ENCODE measurements at places on chromosomes 5 and 9.

DNA sequence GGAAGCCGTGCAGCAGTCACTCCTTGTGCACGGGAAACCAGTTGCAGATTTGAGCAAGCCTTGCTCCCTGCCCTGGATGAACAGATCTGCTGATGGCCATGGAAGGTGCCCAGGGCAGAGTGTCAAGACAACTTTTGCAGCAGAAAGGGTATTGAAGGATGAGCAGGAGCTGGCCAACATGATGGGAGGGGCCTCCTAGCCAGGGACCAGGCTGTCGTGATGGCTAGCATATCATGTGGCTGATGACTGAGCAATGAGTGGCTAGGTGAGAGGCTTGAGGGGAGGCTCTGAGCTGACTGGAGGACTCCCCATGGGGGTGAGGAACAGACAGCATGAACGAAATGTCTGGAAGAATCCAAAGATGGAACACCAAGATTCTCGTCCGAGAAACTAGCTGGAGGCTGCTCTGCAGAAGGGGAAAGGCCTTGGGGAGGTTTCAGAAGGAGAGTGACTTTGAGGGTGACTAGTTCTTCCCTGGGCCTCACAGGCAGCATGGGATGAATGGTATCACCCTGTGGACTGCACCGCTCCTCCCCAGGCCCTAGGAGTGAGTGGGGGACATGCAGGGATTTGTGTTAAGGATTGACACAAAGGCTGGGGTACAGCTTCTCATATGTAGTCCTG lies 18.5 kb downstream of the PPARGC1B start:
- DNase-seq: no peak

DNA sequence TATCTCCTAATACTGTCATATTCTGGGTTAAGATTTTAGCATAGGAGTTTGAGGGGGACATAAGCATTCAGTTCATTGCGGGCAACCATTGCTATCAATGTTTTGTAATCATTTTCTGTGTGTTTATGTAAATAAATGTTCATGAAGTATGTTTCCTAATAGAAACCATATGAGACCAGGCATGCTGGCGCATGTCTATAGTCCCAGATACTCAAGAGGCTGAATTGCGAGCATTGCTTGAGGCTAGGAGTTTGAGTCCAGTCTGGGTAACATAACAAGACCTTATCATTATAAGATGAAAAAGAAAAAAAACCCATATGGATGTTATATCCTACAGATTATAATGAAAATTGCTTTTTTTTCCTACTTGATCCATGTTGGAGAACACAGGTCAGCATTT lies 91.2 kb downstream of the F2RL2 start:
- DNase-seq: no peak

- no peak for DNase-seq
These were observed 140.8 kb downstream of the PRR16 start for GRCh38 chr5:120604884-120605283.

DNA sequence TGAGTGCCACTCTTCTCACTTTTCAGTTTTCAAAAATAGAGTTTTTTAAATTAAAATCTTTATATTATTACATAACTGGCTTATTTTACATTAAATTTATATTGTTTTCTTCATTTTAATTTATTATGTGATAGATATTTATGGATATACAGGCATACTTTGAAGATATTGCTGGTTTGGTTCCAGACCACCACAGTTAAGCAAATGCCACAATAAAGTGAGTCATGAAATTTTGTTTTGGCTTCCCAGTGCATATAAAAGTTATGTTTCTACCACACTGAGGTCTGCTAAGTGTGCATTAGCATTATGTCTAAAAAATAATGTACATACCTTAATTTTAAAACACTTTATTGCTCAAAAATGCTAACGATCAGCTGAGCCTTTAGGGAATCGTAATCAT lies 47.4 kb downstream of the NDUFS4 start:
- no peak for DNase-seq

DNA sequence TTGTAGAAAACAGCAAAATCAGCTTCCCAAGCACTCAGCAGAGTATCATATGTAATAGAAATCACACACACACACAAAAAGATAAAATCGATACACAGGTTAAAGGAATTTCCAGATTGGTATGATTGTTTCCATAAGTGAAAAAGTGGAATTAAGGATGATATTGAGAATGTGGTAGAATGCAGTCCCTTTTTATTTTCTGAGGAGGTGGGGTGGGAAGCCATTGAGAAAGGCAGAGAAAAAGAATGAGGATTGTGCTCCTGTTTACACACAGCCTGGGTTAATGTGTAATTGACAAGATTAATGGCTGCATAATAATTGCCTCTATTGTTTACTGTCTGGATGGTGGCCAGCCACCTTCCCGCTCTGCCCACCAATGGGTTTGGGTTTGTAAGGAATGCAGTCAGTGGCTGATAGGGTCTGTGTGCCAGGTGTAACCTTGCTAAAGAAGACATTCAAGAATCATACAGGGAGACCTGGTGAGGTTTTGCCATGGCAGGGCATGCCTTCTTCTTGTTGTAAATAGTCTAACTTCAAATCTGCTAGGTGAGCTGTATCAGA lies 177.2 kb upstream of the MAP3K1 start:
- no peak for DNase-seq

DNA sequence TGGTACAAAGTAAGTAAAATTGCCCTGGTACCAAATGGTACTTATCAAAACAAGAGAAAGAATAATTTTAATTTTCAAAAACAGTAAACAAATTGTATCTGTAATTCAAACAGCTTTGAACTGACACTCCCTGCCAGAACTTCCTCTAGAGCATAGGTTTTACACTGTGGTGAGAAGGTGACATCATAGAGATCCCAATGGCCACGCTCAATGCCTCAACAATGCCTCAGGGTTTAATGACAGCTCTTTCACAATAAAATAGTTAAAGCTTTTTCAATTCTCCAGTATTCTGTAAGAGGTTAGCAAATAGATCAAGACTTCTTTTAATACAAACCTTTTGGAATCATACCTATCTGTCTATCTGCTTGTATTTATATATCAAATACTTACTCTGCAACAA lies 437.1 kb downstream of the PRR16 start:
- DNase-seq: no peak

DNA sequence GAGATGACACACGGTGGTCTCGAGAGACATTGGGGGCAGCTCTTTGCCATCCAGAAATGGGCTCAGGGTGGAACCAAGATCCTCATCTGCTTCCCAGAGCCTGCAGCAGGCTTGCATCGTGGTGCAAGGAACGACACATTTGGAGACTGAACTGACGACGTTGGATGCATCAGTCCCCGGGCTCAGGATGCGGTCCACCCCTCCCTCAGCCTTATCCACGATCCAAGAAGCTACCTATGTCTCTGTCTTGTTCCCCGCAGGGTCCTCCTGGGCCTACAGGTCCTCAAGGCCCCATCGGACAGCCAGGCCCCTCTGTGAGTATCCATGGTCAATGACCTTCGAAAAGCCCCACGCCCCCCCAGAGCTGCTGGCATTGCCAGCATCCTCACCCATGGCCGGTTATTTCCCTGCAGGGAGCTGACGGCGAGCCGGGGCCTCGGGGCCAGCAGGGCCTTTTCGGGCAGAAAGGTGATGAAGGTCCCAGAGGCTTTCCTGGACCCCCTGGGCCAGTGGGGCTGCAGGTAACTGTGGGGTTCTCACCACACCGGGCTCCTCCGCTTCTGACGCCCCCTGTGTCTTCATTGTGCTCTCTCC lies 69.4 kb upstream of the FCN2 start:
- DNase-seq: no peak

DNA sequence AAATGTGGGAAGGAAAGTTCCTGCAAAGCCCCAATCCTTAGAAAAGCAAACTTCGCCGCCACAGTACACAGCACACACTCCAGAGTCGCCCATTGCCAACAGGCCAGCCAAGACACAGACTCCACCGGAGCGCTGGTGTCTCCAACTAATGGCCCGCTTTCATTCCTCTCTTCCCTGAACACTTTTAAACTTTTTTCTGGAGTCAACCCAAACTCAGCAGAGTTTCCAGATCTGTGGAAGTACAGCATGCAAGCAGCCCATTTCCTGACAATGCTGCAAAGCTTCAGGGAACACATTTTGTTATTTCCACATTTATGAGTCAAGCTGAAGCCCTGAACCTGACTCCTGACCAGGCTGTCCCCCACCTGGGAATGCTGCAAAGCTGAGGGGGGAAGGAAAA lies 351.9 kb downstream of the NFIB start:
- no peak for DNase-seq

DNA sequence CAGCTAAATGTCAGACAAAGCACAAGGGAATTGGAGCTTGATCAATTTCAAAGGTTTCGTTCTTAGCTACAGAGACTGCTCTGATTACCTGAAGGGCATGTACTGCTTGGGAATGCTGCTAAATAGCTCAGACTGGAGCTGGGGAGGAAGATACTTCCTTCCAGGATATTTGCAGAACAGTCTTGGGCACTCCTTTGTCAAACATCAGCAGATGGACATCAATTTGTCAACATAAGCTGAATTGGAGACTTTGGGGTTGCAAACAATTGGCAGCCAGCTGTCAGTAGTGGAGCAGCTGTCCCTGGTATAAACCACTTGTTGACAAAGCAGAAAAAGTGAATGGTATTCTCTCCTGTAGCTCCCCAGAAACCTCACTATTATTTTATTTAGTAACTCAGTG lies 182.0 kb downstream of the CCDC192 start:
- DNase-seq: no peak

DNA sequence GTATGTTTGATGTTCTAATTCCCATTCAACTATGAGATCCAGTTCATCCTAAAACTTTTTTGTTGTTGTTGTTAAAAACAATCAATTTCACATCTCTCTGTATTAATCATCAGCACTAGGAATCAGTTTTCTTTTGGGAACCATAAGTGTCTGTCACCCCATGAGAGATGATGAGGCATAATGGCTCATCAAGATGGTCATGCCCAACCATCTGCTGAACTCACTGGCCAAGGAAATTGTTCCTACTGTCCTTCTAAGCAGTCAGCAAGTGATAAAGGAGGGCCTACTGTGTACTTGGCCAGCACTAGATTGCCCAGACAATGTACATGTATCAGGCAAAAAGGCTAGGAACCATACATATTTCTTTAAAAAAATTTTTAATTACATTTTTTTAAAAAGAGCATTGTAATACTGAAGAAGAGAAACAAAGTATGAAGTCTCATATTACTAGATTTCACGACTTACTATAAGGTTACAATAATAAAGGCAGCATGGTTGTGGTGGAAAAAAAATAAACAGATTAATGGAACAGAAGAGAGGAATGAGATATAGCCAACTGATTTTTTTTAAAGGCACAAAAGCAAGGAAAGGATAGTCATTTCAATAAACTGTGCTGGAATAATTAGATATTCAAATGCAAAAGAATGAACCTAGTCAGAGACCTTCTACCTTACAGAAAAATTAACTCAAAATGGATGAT lies 458.3 kb downstream of the SPOCK1 start:
- no peak for DNase-seq

DNA sequence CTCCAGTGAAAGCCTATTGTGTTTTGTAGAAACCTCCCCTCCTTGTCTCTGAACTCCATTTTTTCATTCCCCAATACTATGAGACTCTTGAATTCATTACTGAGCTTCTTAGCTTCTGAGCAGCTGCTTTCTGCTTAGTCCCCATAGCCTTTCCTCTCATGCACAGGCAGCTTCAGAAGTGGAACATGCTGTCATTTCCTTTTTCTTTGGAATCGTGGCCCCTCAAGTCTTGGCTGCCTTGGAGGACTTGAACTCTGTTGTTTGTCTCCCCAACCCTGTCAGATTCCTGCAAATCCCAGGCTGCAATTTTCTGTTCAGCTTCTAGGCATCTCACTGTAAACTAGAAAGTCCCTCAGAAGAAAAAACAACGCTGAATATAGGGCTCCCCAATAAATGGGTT lies 268.5 kb downstream of the ARRDC3 start:
- no peak for DNase-seq

DNA sequence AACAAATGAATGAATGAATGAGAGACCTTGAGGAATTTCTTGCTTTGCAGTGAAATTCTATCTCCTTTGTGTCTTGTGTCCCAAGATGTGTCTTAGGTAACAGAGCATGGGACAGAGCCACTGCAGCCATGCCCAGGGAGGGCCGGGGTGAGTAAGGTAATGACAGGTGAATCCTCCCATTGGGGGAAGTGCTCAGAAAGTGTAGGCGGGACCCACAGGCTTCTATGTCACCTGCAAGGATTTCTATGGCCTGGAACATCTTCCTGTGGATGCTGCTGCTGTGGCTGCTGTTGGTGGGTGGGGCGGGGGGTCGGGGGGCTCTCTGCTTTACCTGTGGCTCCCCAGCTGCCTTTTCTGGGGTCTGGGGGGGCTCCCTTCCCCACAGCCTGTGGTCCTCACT lies 133.6 kb upstream of the IER5L start:
- no peak for DNase-seq

DNA sequence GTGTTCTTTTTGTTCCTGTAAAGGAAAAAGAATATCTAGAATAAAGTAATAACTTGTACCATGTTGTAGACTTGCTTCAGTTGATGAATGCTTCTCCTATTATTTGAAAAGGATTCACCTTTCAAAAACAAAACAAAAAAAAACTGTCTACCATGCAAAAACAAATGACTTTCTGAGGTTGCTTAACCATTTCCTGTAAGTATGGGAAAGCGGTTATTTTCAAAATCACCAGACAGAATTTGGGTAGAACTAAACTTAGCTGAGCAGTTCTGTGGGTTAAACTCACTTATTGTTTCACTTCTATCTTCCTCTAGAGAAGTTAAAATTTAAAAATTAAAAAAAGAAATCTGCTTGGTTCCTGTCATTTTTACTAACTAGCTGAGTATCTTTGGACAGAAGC lies 25.2 kb downstream of the LNPEP start:
- DNase-seq: no peak

- no peak for DNase-seq
These were observed 381.1 kb downstream of the ZNF608 start for GRCh38 chr5:124365361-124365801.

DNA sequence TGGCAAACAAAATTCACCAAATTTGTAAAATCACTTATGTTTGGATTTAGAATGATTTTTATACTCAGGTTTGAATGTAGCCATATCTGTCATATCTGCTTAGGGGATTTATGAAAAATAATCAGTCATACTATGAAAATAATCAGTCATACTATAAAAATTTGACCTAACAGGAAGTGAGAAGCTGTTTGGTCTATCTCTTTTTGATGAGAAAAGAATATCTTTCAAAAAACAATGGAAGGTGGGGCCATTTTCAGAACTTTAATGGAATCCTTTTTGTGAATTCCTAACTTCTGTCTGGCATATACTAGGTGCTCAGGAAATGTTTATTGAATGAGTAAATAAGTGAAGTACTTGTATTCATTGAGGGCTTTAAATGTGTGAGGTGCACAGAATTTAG lies 70.1 kb downstream of the CWC27 start:
- no peak for DNase-seq

DNA sequence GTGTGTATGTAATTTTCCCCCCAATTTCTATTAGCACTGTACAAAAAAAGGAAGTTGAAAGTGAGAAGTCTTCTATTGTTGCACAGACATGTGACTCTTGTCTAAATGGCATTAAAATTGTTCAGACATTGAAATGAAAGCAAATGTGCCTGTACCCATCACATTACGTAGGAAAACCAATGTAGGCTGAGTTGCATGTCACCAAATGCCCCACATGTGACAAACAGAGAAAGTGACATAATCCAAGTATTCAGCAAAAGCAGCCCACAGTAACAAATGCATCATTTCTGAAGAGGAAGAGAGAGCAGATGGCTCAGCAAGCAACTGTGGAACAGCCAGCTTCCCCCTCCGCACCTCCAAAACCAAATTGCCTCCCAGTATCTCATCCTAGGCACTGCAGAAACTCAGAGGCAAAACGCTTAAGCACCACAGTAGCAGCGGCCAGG lies 161.5 kb upstream of the NR4A3 start:
- no peak for DNase-seq

GRCh38 chr9:17064558-17064957 lies 70.3 kb upstream of the CNTLN start:
- DNase-seq: no peak

- no peak for DNase-seq
These were observed 56.8 kb upstream of the ZFR start for GRCh38 chr5:32501071-32502002.
